ENCODE measurements at places on chromosomes 12 and 14.

- DNase-seq: no peak
Measured at GRCh38 chr12:115918763-115919162, 358.7 kb downstream of the MED13L start.

DNA sequence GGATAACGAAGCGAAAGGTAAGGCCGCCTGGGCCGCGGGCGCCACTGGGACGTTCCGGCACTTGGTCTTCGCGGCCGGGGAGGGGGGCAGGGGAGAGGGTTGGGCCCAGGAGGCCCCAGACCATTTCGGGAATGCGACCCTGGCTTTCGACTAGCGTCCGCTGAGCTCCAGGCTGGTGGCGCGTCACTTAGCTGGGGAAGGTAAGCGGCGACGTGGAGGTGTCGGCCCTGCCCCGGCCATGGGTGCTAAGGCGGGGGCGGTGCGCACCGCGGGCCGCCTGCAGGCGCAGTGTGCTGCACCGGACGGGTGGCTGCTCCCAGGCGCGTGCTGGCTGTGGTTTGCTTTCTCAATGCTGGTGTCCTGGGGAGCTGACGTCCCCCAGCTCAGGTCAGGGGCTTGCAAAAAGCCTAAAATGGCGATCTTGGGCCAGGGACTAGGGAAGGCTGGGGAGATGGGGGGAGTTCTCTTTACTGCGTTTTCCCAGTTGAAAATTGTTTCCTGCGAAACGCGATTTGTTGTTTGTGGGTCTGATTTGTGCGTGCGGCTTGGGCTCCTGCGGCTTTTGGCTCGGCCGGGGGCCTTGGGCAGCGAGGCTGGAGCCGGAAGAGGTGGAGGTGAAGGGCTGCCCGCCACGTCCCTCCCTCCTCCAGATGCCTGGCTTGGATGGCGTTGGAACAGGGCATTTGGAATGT, 1.2 kb downstream of the HOXC10 start:
- no peak for DNase-seq

GRCh38 chr14:85471744-85472143, 58.2 kb upstream of the FLRT2 start:
- DNase-seq: no peak

DNA sequence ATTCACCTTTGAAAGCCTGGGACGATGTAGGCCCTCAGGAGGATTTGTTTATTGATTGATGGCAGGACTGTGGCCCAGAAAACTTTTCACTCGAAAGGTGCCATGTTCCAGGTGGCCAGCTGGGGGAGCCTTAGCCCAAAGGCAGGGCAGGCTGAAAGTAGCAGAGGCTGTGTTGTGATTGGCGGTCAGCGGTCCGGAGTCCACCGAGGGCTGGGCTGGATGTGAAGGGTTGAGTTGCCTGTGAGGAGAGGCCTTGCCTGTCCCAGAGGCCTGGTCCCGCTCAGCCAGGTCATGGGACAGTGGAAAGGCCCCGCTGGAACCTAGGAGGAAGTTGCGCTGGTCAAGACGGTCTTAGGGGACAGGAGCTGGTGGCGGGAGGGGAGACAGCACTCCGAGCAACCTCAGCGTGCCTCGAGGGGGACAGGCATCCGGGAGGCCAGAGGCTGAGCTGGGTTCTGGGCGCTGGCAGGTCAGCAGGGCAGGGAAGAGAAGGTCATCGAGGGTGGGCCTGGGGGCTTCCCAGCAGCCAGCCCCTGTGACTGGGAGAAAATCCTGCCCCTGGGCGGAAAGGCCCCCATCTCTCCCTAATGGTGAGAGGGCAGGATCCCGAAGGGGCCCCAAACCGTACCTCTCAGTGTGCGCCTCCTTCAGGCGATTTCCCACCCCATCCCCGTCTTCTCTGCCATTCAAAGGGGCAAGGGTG, 26.3 kb downstream of the CMA1 start:
- DNase-seq: peak; percentile 29

DNA sequence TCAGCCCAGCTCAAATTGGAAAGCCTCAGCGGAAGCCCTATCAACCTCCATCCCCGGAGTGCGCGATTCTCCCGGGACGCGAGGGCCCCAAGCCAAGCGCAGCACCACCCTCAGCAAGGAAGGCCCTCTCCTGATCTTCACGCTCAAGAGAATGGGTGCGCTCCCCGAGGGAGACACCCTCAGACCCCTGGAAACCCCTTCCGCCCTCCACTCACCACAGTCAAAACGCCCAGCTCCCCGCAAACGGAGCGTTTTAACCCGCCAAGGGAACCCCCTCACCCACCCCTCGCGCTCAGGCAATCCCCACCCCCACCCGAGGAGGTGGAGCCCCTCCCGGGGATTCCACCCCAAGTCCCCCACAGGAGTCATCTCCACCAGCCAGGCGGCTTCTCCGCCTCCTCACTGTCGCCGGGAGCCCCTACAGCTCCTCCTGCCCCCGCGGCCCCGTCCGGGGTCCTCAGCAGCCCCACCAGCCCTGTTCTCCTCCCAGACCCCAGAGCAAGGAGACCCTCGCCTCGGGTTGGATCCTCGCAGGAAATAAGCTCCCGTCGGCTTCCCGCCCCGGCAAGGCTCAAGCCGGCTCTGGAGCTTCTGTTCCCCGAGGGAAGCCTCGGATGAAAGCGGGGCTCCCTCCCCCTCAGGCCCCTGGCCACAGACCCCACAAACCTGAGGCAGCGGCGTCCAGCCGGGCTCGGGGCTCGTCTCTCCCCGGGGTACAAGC, 507 bp downstream of the BAZ2A start:
- DNase-seq: peak; percentile 22

DNA sequence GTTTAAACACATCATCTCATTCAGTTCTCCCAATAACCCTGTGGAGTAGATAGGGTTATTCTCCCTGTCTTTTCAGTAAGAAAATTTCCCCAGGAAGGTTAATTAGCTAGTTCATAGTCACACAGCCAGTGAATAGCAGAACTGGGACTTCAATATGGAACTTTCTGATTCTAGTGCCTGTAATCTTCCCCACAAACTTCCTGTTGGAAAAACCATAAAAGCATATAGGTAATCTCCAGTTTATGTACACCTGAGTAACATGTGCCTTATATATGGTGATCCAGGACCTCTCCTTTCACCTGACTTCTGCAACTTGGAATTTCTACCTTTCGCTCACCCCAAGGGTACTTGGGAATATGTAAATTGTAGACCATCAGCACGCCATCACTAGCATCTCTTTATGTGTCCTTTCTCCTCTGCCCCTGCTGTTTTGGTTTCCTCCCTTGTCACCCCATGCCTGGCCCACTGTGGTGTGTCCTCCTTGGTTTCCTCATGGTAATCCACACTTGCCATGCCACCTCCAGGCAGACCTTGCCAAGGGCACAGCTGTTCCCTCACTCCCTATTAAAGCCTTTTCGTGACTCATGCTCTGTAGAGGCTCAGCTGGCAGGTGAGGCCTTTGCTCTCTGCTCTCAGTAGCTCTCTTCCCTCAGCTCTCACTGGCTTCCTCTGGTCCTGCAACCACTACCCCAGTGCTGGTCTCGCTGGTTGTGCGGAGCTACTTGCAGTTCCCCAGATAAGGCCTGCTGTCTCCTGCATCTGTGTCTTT, 16.7 kb downstream of the TBC1D30 start:
- DNase-seq: no peak

GRCh38 chr14:99541677-99542470, 60.7 kb downstream of the CCNK start:
- DNase-seq: no peak

- no peak for DNase-seq
Measured at GRCh38 chr12:95989504-95990123, 6.5 kb downstream of the HAL start.

- DNase-seq: no peak
Measured at GRCh38 chr12:132327336-132328171, 1.8 kb downstream of the GALNT9 start.

- no peak for DNase-seq
Measured at GRCh38 chr12:108525681-108526080, 10.6 kb downstream of the FICD start.

DNA sequence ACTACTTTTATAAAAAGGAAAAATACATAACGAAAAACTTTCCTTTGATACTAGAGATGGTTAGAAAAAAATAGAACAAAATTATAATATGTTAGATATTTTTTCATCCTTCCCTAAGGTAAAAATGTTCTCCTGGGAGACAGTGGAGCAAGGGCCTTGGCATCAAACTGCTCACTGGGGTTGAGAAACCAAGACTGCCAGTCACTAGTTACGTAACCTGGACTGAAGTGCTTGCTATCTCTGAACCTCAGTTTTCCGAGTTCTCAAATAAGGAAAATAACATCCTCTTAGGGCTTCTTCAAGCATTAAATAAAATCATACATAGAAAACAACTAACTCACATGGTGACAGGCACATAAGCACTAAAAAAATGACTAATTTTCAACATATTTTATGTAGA, 48.2 kb upstream of the FRMD6 start:
- DNase-seq: no peak

DNA sequence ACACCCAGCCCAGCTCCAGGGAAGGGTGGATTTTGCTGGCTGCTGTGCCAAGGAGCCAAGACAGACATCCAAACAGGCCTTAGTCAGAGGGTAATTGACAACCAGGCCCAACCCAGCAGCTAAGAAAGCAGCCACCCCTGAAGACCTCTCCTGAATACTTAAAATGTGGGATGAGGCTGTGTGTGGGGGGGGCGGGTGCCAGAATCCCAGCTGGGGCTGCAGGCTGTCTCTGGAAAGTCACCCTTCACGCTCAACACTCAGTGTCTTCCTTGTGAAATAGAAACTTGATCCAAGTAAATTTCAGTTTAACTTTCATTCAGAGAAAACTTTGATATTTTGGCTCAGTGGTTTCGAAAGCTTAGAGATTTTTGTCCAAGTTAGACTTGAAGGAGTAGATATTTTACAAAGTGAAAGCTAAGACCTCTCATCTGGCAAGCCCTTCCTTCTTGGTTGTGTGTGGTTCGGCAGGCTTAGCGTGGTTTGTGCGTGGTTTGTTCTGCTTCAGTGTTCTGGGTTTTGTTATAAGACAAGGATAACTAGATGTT, 5.1 kb downstream of the PAPLN start:
- no peak for DNase-seq

DNA sequence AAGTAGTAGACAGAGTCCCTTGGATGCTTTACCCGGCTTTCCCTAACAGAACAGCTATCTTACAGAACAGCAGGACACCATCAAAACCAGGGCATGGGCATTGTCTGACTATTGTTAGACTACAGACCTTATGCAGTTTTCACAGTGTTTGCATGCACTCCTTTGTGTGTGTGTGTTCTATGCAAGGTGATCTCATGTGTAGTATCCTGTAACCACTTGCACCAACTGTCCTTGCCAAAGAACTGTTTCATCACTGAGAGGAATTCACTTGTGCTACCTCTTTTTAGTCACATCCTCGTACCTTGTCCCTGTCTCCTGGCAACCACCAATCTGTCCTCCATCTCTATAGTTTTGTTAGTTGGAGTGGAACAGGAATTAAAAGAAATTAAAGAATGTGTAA, 183.6 kb upstream of the PZP start:
- DNase-seq: no peak

GRCh38 chr14:51335961-51336723, 96.1 kb downstream of the TMX1 start:
- DNase-seq: no peak

DNA sequence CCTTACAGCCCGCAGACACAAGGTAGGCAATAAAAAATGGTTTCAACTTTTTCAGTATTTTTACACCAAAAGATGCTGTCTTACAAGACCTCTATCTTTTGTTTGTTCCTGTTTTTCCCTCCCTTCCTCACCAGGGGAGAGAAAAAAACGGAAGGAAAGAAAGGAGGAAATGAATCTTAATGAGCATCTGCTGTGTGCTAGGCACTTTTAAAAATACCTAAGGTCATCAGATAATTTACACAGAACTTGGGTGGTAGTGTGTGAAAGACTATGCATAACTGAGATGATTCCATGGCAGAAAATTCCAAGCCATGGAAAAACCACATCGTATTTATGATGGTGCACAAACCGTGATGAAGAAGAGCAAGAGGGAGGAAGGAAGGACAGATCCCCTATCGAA, 121.2 kb downstream of the DIP2B start:
- no peak for DNase-seq

DNA sequence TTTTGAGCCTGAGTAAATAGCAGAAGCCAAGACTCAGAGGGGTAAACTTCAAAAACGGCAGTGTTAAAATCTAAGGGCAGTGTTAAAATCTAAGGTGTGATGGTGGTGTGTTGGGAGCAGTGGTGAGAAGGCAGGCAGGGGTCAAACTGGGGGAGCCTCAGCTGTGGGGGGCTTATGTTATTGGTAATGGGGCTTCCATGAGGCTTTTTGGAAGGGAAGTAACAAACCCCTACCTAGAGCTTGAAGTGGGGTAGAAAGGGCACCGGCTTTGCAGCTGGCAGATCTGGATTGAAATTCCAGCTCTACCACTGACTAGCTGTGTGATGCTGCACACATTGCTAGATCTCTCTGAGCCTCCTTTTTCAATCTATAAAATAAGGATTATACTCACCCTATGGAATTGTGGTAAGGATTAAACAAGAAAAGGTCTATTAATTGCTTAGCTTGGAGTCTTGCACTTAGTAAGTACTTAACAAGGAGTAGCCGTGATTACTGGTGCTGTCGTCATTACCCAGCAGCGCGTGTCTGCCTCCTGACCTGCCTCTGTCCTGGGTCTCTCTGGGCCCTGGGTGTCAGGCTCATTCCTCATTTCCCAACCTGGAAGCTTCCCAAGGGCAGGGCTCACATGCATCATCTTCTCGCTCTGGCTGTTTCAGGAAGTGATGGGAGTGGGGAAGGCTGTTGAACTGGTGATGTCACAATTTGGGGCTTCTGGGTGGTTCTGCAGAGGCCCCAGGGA, 18.5 kb upstream of the KRT80 start:
- no peak for DNase-seq

DNA sequence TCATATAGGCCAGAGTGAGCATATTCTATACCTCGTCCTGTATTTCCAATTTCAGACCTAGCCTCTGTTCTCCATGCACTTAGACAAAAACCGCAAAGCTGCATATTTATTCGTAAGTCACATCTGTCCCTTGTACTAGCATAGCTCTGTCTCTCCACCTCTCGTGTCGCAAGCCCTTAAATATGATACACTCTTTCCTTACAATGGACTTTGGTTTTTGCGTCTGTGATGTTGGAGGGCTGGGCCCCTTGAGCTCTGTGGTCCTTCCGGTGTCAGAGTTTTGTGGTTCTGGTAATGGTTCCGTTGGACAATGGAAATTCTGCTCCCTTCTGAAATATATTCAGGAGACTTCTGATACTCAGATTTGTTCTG, 11.3 kb downstream of the PRKCH start:
- no peak for DNase-seq

GRCh38 chr12:75177997-75178396, 31.6 kb downstream of the KCNC2 start:
- DNase-seq: no peak

- DNase-seq: no peak
Measured at GRCh38 chr14:65304963-65305362, 107.6 kb upstream of the FUT8 start.

DNA sequence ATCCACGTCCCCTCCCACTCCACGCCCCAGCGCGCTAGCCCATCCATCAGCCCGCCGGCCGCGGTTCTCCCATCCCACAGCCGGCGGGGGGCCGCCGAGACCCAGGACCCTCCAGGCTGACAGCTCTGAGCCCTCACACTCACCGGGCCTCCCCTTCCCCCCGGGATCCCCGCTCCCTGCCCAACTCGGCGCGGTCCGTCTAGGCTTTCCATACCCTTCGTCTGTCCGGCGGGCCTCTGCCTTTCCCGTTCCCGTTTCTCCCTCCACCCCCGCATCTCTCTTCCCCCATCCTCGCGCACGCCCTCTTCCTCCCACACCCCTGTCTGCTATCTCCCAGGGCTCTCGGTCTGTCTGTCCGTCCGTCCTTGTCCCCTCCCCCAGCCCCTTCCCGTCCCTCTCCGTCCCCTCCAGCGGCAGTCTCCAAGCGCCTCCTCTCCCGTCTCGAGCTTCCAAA, 726 bp downstream of the ZFHX2 start:
- no peak for DNase-seq
